ENCODE measurements at places on chromosomes 4 and X.

DNA sequence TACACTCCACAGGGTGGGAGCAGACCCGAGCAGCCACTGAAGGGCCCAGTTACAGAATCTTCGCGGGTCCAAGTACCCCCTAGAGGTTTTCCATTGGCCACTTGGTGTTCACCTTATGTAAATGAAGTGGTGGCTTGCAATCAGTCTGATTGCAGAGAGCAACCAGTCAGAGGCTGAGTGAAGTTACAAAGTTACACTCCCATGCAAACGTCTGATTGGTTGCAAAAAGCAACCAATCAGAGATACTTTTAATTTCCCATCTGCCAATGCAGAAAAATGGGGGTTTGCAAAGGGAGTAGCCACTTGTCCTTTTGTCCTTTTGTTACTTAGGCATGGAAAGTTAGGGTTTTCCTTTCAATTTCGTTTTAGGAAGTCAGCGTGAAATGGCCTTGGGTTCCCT lies 27.0 kb upstream of the NKAP start:
- DNase-seq, result no peak

- no peak for DNase-seq
Measured at GRCh38 chrX:38982370-38982769, 181.1 kb downstream of the MID1IP1 start.

DNA sequence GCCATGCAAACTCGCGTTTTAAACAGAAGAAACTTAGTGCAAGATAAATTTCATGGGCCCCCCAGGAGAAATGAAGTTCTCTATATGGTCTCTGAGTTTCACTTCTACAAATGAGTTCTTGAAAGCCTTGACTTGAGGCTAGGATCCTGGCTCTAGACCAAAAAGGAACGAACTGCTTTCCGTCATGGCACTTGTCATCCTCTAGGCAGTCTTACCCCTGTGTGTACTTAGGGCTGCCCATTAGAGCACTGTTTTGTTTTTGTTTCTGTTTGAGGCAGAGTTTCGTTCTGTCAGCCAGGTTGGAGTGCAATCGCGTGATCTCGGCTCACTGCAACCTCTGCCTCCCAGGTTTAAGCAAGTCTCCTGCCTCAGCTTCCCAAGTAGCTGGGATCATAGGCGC lies 29.0 kb downstream of the RNF4 start:
- DNase-seq, result no peak

DNA sequence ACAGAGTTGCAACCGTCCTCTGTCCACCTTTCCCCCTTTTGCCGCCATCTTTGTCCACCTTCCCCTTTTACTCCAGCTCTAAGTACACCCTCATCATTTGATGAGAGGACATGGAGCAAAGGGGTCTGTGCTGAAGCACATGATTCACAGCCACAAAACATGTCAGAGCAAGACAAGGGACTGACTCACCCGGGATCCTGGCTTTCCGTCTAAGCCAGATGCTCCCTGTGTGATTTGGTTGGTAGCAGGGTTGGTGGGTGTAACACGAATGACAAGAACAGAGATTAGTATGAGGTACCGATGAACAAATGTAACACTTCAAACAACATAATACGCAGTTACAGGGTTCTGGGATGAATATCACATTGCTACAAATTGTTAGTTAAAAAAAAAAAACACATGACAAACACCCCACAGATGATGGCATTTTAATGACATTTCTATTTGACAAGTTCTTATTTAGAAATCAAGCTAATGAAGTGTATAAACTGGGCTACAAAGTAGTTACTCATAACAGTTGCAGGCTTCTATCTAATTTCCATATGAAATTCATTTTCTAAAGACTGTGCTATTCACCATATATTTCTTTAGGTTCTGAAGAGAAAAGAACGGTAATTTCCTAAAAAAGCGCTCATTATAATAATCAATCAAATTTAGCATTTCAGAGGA lies 71.4 kb upstream of the ETNPPL start:
- peak; percentile 94 for DNase-seq

DNA sequence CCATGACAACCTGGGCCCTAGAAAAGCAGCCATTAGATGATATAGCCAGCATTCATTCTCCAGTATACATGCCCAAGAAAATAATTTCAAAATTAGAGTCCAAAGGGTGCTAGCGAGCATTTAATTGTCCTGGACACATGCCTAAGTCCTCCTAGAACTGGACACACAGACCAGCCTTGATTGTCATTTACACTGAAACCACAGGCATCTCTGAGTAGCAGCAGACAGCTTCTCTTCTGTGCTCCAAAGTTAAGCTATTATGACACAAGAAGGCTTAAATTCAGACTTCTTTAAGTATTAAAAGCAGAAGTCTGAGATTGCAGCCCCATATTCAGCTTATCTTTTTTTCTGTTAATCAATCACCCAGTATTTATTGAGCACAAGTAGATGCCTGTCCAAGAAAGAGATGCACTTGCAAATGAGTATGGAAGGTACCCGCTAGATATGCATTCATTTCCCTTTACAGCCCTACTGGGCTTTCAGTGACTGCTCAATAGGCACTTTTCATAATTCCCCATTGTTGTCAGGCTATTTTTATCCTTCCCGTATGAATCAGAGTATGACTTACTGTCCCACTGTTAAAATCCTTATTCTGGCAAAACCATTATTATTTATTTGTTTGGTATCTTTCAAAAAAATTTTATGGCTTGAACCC lies 374.1 kb downstream of the FBXW7 start:
- DNase-seq, result peak; percentile 3

DNA sequence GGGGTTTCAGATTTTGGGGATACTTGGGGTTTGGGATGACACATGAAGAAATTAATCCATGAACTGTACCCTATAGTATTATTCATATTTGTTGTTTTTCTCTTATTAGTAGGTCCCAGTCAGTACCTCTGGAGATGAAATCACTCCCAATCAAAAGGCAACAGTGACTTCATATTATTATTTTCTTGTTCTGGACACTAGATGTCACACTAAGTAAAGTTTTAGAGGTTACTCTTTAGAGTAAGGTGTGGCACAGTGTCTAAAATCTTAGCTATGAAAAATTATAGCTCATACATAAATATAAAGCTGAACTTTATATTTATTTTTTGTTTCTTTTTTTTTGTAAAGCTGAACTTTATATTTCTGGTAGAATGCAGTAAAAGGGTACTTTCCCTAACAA lies 35.1 kb downstream of the FAM114A1 start:
- peak; percentile 28 for DNase-seq

DNA sequence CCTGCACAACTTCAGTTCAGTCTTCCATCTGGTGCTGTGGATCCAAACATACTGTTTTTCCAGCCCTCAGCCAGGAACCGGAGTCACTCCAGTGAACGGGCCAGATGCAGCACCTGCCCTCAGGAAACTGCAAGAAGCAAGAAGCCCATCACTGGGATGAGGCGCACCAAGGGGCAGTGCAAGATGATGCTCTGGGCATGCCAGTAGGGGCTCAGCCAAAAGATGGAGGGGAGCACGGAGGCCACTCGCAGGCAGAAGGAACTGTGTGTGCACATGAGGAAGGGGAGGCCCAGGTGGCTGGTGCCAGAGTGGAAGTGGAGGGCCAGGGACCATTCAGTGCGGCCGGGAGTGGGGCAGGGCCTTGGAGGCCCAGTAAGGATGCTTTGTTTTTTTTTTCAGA lies 161.7 kb upstream of the MAMLD1 start:
- no peak for DNase-seq

DNA sequence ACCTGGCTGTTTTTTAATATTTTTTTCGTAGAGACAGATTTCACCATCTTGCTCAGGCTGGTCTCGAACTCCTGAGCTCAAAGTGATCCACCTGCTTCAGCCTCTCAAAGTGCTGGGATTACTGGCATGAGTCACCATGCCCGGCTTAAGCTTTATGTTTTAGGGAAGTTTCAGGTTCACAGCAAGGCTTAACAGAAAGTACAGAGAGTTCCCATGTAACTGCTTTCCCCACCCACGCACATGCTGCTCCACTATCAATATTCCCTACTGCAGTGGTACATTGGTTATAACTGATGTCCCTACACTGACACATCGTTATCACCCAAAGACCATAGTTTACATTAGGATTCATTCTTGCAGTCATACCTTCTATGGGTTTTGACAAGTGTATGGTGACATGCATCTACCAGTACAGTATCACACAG lies 62.7 kb downstream of the PRPS1 start:
- DNase-seq, result no peak

- peak; percentile 79 for DNase-seq
Measured at GRCh38 chr4:141541851-141542250, 94.5 kb upstream of the IL15 start.

GRCh38 chrX:45031830-45032378 lies 158.9 kb downstream of the KDM6A start:
- DNase-seq, result no peak

DNA sequence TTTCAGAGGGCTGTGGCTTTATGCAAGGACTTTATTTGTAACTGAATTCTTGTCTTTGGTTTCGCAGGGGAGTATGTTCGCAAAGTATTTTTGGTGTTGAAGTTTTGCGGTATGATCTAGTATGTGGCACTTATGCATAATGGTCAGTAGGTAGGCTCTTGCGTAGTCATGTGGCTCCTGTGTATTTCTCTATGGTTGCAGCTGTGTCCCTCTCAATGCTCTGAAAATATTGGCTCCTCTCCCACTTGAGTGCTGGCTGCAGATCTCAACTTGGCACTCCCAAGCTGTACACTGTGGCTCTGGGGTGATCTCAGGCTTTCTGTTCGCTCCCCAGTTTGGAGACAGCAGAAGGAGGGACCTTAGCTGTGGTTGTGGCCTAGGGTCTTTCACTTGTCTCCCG lies 24.8 kb downstream of the ARMCX5 start:
- no peak for DNase-seq

DNA sequence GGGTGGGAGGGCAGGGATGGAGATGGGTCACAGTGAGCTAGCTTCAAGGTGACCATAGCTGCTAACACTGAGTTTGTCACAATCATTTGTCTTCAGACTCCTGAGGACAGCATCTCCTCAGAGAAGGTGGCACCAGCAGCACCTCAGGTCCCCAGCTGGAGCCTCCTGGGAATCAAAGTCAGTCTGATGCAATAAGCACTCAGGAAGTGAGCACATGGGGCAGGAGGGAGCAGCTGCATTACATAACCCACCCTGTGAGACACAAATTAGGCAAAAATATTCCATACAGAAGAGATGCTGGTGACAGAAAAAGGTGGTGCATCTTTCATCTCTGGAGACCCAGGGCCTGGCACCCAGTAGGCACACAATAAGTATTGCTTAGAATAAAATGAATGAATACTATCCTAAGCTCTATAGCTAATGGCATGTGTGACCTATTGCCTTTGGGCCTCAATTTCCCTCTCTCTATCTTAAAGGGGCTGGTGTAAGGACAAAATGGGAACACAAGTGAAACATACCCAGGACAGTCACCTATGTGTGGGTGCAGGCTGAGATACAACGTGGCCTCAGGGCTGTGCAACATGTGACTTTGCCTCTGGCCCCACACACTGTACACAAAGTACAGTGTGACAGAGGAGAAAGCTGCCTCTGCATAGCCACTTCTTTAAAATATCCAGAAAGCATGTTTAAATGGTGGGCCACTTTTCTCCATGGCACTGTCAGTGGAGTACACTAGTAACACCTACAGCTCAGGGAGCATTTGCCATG lies 37.1 kb downstream of the SLC39A8 start:
- DNase-seq, result no peak

- DNase-seq, result peak; percentile 17
Measured at GRCh38 chrX:46447384-46447783, 97.8 kb downstream of the ZNF674 start.

GRCh38 chrX:45954026-45954425 lies 591.2 kb downstream of the ZNF674 start:
- no peak for DNase-seq

GRCh38 chr4:145843148-145843547 lies 95.5 kb downstream of the ZNF827 start:
- DNase-seq, result peak; percentile 87

- peak; percentile 1 for DNase-seq
Measured at GRCh38 chrX:110317061-110317819, 645 bp downstream of the AMMECR1 start.

DNA sequence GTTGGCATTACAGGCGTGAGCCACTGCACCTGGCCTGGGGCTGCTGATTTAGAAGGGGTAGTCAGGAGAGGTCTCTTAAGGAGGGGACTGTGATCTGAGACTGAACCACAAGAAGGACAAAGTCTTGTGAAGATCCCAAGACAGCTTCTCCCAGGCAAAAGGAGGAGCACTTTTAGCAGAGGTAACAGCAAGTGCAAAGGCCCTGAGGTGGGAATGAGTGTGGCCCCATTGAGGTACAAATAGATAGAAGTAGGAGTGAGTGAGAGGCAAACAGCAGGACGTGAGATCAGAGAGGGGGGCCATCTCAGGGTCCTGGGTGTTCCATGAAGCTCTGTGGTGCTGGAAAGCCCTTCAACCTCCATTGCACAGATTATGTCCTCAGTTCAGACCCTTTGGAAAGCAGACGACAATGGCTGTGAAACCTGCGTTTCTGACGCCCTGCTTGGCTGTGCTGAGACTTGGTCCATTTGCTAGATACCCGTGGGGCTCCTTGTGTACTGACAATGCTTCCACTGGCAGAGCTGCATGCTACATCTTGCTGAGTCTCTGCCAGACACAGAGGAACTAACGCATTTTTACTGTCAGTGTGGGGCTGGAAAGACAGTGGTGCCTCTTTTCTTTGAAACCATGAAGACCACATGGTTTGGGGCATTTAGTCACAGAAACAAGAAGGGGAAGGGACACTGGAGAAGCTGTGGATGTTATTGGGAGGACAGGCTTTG lies 1.3 kb upstream of the CCKAR start:
- DNase-seq, result no peak

DNA sequence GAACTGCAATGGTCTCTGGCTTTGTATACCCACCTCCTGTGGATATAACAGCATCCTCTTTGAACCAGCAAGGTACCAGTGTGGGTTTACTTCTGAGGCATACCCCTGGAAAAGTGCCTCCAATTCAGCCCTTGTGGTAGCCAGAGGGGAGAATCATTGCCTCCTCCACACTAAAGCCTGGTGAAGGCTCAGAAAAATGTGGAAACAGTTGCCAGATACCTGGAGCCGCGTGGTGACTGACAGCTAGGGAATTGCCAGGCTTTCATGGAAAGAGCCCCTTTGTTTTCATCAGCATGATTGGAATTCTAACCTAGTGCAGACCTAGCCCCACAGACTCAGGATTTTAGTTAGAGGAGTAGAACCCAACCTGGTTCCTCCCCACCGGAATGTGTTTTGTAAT lies 168.6 kb upstream of the KLF3 start:
- no peak for DNase-seq

- peak; percentile 30 for DNase-seq
Measured at GRCh38 chr4:2817701-2818350, 24.9 kb downstream of the SH3BP2 start.

GRCh38 chrX:120790118-120790517 lies 85.5 kb downstream of the CT47B1 start:
- DNase-seq, result peak; percentile 59

DNA sequence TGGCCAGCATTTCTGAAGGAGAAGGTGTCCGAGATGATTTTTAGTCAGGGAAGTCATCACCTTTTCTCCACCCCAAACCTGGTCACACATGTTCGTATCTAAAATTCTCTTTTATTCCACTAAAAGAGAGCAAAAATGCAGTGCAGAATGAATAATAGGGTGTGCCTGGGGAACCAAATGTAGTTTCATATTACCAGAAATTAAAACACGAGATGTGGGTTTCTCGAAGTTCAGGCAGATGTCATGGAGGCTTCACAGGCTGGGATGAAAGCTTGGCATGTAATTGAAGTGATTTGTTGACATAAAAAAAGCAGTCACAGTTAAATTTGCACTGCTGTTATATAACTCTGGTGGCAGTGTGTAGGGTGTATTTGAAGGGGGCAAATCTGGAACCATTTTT lies 165.5 kb upstream of the PDE5A start:
- no peak for DNase-seq

- DNase-seq, result no peak
Measured at GRCh38 chr4:138392751-138393308, 150.7 kb upstream of the SLC7A11 start.

GRCh38 chrX:100700809-100701208 lies 31.1 kb downstream of the SYTL4 start:
- no peak for DNase-seq
